Stimulated activated CD4-positive, alpha-beta T cell treated with anti-CD3 and anti-CD28 coated beads, Interleukin-1b, Interleukin-23, amount 100 ng/mL, for 4 hours (primary cell): ENCODE measurements at places on chromosomes 4 and X.
A peak's percentile ranks its signal among the peaks of the same experiment; 100 is the strongest.

DNA sequence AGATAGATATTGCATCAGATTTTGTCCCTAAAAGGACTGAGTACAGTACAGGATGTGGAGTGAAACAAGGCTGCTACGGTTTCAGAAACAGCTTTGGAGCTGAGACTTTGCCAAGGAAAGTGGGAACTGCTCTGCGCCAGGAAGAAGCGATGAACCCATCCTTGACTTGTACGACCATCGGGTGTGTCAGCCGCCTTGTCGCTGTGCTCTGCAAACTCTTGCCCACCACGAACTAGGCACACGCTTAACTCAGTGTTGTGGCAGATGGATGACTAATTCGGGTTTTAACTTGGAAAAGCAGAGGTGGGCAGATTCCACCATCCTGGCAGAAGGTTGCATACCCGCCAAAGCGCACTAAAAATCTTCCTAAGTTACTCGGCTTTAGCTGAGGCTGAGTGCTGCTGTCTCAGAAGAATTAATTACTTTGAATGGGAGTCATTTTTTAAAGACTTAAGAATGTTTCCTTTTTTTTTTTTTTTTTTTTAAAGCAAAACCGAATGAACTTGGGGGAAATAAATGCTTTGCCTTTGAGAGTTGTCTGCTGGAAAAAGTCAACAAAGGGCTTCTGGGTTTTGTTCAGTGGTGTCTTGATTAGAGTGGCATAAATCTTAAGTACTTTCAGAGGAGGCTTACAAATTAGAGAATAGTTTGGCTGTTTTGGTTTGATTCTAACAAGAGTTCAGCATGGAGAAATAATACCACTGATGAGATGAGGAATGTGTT is 69.5 kb downstream of the SHROOM2 start:
- no peak for DNase-seq

GRCh38 chr4:76806346-76806745 is 91.6 kb downstream of the SOWAHB start:
- DNase-seq = no peak

DNA sequence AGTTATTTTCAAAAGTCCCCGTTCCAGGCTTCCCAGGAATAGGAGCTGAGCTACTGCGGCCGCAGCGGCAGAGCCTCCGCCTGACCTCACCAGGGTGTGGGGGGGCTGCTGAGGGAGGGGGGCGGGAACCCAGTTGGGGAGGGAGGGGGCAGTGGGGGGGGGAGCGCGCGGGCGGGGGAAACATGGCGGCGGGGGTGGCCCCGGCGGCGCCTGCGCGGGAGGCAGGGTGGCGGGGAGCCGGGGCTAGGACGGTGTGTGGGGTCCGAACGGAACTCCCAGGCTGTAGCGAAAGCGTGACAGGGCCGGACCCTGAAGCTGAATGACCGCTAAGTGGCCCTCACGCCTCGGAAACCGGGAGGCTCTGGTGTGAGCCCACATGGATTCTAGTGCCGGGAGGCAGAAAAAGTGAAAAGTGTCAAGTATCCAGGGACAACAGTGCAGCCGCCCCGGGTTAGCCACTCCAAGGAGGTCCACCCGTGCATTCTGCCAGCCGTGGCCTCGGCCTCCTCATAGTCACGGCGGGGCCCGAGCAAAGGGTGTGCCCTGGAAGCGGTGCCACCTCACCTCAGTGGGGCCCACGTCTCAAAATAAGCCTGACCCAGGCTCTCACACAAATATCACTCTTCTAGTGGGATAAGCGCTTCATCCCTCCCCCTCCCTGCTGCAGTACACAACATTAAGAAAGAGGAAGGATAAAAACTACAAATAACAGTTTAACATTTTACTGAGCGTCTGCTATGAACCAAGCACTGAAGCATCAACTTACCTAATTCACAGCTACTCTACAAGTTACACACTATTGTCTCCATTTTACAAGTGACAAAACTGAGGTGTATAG is at the start of gene KLHL13:
KLHL13 (minus strand) TSS at position 98 of the 838 bp plus-strand sequence. CDS start 88,337 bp downstream, outside the sequence.
- DNase-seq = peak; percentile 0

DNA sequence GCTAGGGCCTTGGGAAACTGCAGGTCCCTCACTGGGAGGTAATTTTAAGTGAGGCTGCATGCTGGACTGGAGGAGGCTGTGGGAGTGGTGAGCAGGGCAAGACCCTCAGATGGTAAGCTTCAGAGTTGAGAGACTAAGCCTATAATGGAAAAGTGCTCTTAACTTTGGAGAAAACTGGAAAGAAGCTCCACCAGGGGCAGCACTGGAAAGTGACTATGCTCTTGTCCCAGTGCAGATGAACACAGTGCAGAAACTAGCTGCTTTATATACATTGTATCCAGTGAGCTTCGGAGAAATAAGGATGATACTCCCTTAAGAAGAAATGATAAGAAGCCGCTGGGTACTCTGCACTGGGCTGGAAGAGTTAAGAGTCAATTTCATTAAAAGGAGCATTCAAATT is 3.2 kb upstream of the MAGEB2 start:
- DNase-seq = no peak

DNA sequence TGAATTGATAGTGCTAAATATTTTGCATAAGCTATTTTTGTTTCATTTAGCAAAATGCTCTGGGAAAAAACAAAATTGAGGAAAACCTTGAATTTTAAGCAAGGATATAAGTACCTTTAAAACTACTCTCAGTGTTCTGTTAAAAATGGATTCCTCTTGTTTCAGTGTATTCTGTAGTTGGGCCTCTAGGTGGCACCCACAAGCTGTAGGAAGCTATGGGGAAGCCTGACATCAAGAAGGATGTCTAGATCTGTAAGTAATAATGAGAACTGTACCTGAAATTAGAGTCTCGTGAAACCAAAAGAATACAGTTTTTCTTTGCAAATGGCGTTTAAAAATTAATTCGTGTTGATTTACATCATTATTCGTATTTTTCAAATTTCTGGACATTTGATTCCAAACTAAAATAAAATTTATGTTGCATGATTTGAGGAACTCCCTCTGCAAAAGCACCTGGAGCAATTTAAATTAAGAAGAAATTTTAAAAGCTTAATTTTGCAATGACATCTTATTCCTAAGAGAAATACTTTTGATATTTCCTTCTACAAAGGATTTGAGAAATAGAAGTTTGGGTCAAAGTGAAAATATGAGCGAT is 51.2 kb downstream of the TMPRSS11E start:
- DNase-seq = peak; percentile 31
